ENCODE measurements at places on chromosomes 7 and 10.

- DNase-seq: no peak
Measured at GRCh38 chr7:150453181-150453580, 2.8 kb downstream of the GIMAP8 start.

GRCh38 chr7:78020136-78020873, 221.7 kb downstream of the PHTF2 start:
- DNase-seq: peak; percentile 73

GRCh38 chr7:158609313-158609974, 21.8 kb upstream of the PTPRN2 start:
- no peak for DNase-seq

GRCh38 chr7:29375641-29376562, 181.3 kb downstream of the CHN2 start:
- no peak for DNase-seq

- DNase-seq: no peak
Measured at GRCh38 chr7:16747102-16747501, 6.5 kb upstream of the TSPAN13 start.

DNA sequence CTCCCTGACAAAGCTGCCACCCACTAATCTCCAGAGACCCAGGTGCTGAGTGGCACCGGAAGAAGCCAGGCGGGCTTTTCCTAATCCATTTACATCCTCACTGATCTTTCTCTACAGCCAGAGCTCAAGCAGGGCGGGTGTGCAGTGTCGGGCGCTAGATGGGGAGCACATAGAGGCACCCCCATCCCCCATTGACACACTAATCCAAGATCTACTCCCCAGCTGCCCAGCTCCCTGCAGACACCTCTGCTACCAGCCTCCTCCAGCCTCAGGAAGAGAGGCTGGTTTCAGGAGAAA, 22.2 kb downstream of the FRMPD2 start:
- DNase-seq: no peak

GRCh38 chr7:35630024-35630972, 64.6 kb downstream of the HERPUD2 start:
- DNase-seq: peak; percentile 12

DNA sequence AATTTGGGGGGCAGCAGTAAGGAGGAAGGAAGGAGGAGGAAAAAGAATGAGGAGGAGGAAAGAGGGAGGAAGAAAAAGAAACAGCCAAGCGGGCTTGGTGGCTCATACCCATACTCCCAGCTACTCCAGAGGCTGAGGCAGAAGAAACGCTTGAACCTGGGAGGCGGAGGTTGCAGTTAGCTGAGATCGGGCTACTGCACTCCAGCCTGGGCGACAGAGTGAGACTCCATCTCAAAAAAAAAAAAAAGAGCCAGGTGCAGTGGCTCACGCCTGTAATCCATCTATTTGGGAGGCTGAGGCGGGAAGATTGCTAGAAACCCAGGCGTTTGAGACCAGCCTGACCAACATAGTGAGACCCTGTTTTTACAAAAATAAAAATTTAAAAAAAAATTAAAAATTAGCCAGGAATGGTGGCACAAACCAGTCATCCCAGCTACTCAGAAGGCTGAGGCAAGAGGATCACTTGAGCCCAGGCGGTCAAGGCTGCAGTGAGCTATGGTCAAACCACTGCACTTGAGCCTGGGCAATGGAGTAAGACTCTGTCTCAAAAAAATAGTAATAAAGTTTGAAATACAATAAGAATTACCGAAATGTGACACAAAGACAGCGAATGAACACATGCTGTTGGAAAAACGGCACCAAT, 14.1 kb upstream of the CRCP start:
- DNase-seq: no peak

DNA sequence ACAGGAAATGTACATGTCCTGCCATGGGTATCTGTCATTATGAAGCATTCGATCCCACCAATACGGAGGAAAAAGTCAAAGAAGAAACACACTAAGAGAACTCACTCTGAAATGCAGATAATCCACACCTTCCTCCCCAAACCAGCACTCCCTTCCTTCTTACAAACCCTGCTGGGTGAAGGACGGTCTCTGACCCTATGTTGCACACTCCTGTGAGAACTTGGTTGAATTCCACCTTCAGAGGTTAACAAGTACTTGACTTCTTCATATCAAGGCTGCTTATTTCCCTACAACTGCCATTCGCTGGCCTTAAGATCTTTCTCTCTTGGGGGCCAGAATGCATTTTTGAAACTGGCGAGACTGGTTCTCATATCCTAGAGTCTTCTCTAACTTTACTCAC, 16.6 kb downstream of the YWHAG start:
- DNase-seq: no peak

DNA sequence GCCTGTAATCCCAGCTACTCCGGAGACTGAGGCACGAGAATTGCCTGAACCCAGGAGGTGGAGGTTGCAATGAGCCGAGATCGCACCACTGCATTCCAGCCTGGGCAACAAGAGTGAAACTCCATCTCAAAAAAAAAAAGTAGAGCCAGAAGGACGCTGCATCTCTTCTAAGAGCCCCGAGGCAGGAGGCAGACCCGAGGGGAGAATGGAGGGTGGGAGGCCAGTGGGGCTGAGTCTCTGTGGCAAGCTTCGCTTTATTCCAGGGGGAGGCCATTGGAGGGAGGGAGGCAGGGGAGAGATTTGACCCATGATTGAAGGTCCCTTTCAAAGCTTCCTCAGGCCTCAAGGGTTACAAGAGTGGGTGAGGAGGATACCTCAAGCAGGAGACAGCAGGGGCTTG, 18.7 kb downstream of the TTYH3 start:
- DNase-seq: no peak

DNA sequence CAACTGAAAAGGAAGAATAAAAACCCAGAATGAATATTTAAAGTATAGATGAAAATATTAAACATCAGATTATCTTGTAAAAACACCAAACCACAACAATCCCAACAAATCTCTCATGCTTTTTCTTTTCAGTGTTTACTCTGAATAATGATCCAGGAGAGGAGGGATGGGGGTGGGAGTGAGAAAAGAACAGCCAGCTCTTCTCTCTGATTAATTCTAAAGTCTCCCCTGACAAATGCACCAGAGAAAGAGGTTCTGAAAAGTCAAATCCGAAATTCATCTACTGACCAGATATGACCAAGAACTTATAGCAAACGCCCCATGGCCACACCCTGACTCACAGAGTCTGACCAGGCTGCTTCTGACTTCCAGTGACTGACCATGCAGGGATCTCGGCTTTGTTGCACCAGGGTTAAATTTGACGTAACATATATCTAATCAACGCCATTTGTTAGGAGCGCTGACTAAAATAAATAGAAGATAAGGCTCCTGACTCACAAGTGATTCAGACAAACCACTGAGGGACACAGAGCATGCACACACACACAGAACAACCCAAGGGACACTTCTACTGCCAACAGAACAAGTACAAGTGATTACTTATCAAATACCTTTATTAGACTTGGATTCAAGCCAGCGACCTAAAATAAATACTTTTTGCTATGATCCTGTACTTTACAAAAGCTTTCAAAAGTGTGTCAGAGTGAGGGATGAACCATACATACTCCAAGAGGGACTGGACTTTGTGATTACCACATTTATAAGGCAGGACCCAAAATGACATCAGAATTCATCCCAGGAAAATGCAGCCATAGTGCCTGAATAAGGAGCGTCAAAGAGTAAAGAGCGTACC, 9.3 kb upstream of the SPOCK2 start:
- no peak for DNase-seq

All from head of caudate nucleus (tissue), 42 donors.